Activated B cell treated with CpG ODN at 0.5 μM for 24 hours (primary cell): ENCODE measurements at places on chromosomes 12 and 14.
A peak's percentile ranks its signal among the peaks of the same experiment; 100 is the strongest.

DNA sequence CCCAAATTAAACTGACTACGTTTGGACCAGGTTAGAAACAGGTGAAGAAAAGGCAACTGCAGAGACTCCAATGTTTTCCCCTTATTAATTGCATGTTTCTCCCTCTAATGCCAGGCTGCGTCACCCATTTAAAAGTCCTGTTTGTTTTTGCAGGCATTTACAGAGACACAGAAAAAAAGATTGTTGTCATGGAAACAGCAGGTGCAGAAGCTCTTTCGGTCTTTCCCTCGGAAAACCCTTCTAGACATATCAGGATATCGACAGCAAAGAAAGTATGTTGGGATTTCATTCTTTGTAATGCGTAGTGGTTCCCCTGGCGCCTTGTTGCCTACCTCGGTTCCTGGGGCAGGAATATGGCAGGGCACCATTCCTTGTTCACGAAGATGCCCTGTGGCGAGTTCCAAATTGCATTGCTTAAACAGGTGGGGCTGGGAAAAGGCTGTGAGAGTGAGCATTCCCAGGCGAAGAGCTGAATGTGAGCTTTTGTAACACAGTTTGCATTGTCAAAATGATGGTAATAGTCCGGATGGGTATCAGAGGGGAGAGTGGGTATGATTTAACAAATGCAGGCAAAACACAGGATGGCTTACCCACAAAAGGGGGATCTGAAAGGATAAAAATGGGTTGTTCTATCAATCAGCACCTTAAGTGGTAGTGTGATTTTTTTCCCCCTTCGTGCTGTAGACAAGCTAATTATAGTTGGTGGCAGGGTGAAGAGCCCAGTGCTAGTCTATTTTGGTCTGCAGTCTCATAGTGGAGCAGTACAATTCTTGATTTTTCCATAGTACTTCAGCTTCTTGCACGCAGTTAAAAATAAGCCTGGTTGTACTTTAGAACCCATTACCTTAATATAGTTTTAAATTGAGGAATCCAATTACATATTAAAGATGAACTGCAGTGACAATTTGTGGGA, 132.4 kb downstream of the GCH1 start:
- no peak for DNase-seq

DNA sequence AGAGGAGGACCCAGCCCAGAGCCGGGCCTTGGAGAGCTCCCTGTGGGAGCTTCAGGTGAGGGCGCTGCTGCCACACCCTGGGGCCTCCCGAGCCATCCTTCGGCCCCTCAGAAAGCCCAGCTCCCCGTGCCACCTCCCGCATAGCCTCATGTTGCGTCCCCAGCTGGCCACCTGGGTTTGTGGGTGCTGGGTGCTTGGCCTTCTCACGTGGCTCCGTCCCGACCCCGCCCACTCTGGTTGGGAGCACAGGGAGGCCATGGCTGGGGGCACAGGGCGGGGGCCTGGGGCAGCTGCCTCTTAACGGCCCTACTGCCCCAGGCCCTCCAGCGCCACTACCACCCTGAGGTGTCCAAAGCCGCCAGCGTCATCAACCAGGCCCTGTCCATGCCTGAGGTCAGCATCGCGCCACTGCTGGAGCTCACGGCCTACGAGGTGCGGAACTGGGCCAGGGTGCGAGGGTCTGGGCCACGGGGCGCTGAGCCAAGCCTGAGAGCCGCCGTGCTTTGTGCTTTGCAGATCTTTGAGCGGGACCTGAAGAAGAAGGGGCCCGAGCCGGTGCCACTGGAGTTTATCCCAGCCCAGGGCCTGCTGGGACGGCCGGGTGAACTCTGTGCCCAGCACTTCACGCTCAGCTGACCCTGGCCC, 7.6 kb downstream of the NOC4L start:
- DNase-seq: no peak

DNA sequence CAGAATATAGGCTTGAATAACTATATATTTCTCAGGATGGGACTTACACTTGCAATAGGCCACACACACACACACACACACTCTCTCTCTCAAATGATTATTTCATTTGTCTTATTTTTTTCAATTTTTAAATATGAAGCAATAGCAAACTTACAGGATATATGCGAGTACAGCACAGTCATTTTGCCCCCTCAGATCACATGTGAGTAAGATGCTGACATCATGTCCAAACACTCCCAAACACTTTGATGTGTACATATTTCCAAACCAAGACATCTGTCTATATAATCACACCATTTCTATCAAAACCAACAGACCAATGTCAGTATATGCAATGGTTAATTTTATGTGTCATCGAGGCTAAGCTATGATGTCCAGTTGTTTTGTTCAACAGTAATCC, 1535.9 kb upstream of the FLRT2 start:
- DNase-seq: no peak

DNA sequence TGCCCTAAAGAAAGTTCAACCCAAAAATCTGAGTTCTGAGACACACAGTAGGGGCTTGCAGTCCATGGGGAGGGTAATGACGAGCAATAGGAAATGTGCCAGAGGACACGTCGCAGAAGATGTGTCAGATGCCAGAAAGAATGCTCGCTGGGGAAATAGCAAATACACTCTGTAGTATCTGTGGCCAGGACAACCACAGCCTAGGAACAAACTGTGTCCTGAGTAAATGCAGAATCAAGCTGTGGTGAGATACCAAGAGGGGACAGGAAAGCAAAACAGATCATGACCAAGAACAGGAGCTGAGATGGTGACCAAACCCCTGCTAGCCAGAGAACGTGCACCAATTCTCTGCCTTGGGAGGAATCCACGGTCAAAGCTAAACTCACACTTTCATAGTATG, 9.1 kb downstream of the CRACR2A start:
- DNase-seq: no peak

DNA sequence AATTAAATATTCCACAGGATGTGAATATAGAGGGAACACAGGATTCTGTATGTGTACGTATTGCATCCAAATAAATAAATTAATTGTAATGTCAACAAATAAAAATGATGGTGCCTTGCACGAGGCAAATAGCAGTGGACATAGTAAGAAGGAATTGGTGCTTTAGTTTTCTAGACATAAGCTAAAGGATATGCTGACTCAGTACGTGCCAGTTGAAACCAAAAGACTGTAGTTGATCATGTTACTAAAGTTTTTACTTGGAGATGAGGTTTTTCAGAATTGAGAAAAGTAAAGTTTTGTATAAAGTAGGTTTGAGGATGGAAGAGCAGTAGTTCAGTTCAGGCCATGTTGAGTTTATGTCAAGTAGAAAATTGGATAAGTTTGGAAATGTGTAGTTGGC, 807.2 kb downstream of the SLC16A7 start:
- DNase-seq: no peak

- DNase-seq: no peak
Measured at GRCh38 chr14:100740196-100740825, 13.6 kb downstream of the DLK1 start.

- DNase-seq: no peak
Measured at GRCh38 chr12:93954166-93955112, 193.9 kb upstream of the PLXNC1 start.

GRCh38 chr14:21047378-21047781, 5.2 kb downstream of the RNASE7 start:
- DNase-seq: no peak

- no peak for DNase-seq
Measured at GRCh38 chr12:123897221-123897620, 75.4 kb downstream of the CCDC92 start.

DNA sequence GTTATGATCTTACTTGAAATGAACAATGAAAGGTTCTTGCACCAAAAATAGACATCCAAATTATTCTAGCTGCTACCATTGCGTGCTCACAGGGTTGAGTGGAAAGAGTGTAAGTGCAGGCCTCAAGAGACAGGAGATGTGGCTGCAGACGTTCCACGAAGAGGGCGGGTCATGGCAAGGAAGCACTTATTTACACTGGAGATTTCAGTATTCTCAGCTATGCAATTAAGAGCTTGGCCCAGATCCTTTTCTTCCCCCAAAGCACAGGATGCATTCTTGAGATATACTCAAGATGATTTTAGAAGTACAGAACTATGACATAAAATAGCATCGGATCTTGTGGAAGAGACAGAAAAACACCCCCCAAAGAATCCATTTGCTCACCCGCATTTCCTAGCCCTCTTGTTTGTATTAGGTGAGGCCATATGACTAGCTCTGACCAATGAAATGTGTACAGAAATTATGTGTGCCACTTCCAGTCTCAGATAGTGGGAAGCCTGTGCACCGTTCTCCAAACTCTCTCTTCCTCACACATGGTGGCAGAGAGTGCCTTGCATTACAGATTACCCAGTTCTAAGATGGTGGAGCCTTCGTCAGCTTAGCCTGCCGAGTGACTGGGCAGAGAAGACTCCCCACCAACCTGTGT, 261.4 kb downstream of the TTC8 start:
- no peak for DNase-seq

DNA sequence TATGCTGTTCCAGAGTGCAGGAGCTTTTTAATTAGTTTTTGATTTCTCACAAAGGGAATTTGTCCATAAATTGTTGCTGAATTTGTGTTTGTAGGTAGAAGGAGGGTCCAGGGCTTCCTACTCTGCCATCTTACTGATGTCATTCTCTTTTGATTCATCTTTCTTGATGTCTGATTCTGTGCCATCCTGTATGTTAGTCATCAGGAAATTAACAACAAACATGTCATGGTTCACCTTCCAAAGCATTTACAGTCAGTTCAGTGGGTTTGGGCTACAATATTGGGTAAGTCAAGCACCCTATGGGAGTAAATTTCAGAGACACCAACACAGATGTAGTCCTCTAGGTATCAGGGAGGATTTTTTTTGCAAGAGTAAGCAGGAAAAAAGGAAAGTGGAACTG, 135.2 kb upstream of the SLC38A2 start:
- DNase-seq: no peak

DNA sequence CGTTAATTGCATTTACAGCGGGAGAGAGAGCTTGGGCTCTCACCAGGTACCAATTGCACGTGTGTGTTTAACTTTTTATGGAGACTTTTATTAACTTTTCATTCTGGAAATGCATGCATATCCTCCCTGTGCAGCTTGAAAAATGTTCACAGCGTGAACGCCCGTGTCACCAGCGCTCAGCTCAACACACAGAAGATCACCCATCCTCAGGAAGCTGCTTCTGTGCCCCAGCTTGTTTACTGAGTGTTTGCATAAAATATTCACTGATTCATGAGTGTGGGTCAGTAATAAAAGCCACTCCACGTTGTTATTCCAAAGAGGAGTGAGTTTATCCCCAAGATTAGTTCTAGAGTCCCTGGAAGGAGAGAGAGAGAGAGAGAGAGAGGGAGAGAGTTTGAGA, 75.5 kb upstream of the FZD10 start:
- no peak for DNase-seq

- DNase-seq: peak; percentile 26
Measured at GRCh38 chr14:70807898-70808415, 1.4 kb downstream of the MAP3K9 start.

DNA sequence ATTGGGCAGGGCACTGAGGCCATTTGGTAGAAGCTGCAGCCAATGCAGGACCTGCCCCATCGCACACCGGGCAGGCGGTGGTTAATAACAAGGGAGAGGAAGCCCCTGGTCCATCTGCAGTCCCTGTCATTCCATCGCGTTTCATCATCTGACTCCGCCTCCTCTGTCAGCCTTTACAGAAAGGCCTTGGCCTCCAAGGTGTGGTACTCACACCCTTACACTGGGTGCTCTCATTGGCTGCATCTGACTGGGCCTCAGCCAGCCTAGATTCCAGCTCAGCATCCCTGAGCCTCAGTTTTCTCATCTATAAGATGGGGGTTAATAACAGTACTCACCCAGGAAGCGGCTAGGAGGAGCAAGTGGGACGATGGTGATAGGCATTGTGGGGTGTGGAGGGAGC, 14.7 kb upstream of the HHIPL1 start:
- DNase-seq: no peak

- no peak for DNase-seq
Measured at GRCh38 chr12:75345531-75345930, 11.1 kb downstream of the GLIPR1L1 start.

- DNase-seq: no peak
Measured at GRCh38 chr14:68365228-68365627, 427.6 kb downstream of the ZFP36L1 start.

DNA sequence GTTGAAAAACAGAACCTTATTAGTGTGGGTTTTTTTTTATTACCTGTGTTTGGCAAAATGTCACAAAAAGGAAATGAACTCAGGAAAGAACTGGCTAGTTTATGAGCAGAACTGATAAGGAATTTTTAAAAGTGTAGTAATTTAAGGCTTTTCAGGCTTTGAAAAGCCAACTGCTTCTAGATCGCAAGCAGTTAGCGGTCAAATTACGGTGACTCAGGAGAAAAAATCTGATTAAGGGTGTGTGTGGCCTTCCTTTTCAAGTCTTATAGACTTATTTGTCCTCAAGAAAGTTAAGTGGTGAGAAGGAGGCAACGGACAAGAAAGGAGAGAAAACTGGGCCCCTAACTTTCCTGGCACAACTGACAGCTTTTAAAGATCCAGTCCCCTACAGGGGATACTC, 33.4 kb downstream of the PDZRN4 start:
- no peak for DNase-seq

DNA sequence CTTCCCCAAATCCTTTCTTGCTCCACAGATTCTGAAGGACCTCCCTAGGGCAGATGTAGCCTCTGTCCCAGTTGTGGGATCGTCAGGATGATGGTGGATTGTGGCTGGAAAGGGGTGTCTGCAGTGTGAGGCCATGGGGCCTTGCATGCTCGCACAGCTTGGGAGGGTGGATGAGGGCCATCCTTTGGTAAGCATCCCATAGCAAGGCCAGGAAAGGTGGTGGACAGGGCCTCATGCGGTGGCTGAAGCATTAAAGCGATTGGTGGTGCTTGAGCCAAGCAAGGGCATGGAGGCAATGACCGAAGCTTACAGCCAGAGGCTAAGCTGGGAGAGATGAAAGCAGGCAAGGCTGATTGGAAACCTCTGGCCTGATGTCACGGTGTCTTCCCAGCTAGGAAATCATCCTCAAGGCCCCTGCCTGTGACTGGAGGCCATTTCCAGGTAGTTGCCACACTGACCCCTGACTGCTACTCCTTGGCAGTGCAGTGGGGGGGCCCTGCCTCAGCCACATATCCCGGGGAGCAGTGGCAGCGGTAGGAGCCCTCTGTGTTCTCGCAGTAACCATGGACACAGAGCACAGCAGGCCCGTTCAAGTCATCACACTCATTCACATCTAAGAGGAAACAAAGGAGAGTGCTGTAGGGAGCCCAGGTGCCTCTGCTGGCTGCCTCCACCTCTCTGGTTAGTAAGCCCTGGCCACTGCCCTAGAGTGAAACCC, 7.0 kb downstream of the ISCA2 start:
- DNase-seq: no peak

GRCh38 chr12:108468196-108468968, 46.7 kb upstream of the FICD start:
- no peak for DNase-seq

DNA sequence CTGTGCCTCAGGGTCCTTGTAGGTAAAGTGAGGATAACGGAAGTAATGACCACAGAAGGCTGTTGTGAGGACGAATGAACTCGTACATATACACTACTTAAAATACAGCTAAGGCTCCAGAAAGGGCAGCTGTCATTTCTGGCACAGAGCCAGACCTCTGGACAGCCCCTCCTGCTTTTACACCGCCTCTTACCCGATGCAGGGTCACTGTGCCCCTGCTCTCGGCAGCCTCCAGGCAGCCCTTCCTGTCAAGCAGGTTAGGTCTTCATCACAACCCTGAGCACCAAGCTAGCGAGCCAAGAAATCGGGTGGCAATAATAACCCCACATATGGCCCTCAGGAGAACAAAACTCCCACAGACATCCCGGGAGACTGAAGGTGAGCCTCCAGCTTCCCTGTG, 8.5 kb downstream of the TMEM229B start:
- no peak for DNase-seq

GRCh38 chr14:101953151-101953550, 11.2 kb upstream of the DYNC1H1 start:
- no peak for DNase-seq

GRCh38 chr14:54606631-54607133, 39.8 kb downstream of the SAMD4A start:
- DNase-seq: no peak
